Testis (tissue), 5 donors: ENCODE measurements at places on chromosomes 4 and X. TPM values are rescaled to one million over a fixed set of nuclear protein-coding genes. Genes with fewer than 3 reads are reported as not detected.

DNA sequence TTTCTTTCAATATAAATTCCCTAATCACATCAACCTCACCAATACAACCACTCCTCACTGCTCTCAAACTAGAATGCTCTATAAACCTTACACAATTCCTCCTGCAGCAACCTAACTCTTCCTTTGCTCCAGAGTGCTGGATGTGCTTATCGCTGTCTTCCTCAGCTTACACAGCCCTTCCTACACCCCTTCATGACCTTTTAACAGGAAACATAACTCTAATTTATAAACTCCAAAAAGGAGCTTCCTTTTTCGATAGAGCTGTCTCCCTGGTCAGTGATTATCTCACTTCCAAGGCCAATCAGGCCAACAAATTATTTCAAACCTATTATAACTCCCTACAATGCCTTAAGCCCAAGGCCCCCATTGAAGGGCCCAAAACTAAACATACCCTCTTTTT is 78.8 kb downstream of the COQ2 start:
- H3K4me1 ChIP-seq, result no peaks in the 10 kb centered on the region
- H3K27ac ChIP-seq, result no peak overlapping the region
- no peak for DNase-seq
- H3K36me3 ChIP-seq, result no peaks in the 10 kb centered on the region

- no peaks in the 10 kb centered on the region for H3K27me3 ChIP-seq
- no peak for DNase-seq
- H3K27ac ChIP-seq, result no peak overlapping the region
- H3K4me3 ChIP-seq, result no peak overlapping the region
- H3K36me3 ChIP-seq, result no peaks in the 10 kb centered on the region
Measured at GRCh38 chrX:1649621-1650020, 34.8 kb downstream of the ASMT start.

DNA sequence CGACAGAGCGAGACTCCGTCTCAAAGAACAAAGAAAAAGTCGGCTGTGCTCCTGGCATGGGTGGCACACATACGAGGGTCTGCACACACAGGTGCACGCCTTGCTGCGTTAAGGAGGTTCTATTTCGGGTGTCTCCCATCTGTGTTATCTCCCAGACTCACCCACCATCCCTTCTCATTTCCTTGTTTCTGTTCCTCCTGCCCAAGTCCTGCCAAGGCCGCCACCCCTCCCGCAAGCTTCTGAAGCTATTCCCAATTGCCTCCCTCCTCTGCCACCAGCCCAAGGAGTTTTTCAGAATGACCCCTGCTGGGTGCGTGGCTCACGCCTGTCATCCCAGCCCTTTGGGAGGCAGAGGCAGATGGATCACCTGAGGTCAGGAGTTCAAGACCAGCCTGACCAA is 6.0 kb upstream of the IL3RA start:
- H3K4me3 ChIP-seq, result no peak overlapping the region
- H3K27me3 ChIP-seq, result no peaks in the 10 kb centered on the region
- no peaks in the 10 kb centered on the region for H3K4me1 ChIP-seq

GRCh38 chrX:110448459-110448858 is 89.8 kb downstream of the RTL9 start:
- no peaks in the 10 kb centered on the region for H3K36me3 ChIP-seq
- no peak overlapping the region for H3K4me3 ChIP-seq
- H3K27ac ChIP-seq, result no peak overlapping the region
- no peak for DNase-seq
- no peaks in the 10 kb centered on the region for H3K27me3 ChIP-seq

DNA sequence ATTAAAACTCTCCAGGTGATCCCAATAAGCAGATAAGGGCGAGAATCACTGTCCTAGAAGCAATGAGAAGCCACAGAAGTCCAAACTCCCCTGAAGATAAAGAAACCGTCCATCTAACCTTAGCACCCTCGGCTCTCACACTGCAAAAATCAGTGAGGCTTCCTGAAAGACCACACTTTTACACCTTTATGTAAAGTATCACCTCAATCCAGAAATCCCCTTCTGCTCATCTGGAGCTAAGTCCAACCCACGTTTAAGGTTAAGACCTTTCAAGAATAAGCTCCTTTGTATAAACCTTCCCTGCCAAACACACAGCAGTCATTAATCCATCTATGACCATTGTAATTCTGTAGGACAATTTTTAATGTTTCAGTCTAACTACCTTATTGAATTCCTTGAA is 41.7 kb downstream of the LIN54 start:
- no peak overlapping the region for H3K27ac ChIP-seq
- H3K36me3 ChIP-seq, result no peaks in the 10 kb centered on the region
- no peak for DNase-seq
- no peaks in the 10 kb centered on the region for H3K27me3 ChIP-seq
- H3K4me3 ChIP-seq, result no peak overlapping the region

DNA sequence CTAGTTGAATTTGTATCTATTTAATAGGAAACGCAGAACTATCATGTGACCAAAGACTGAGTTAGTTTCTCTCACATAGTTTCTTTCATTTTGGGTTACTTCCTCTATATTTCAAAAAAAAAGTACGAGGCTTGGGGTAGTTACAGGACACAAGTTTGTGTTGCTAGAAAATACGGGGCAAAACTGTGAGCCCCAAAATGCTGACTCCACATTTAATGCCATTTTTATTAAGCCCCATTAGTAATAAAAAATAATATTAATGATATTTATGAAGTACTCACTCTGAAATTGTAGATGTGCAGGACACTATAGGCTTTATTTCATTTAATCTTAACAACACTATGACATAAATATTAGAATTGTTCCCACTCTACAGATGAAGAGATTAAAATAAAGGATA is 268.6 kb downstream of the DTHD1 start:
- no peaks in the 10 kb centered on the region for H3K27me3 ChIP-seq
- H3K4me3 ChIP-seq, result no peak overlapping the region
- DNase-seq, result no peak
- H3K36me3 ChIP-seq, result no peaks in the 10 kb centered on the region
- H3K4me1 ChIP-seq, result no peaks in the 10 kb centered on the region
- no peak overlapping the region for H3K27ac ChIP-seq

Gene HS3ST1
- total RNA-seq, result 8.8 TPM

DNA sequence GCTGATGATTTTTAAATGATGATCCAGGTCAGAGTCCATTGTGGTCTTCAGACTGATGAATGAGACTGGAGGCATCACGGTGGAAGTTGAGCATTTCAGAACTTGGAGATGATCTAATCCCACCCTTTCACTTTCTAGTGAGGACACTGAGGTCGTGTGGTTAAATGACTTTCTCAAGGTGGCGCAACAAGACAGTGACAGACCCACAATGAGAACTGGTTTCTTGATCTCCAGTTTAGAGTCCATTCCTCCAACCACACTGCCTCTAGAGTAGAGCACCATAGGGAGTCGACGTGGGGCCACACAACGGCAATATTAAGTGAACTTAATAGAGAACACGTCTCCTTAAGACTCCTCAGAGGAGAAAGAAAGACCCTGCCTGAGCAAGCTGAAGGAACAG is 381.0 kb downstream of the UNC5C start:
- no peaks in the 10 kb centered on the region for H3K36me3 ChIP-seq
- DNase-seq, result no peak
- no peak overlapping the region for H3K4me3 ChIP-seq
- H3K27me3 ChIP-seq, result no peaks in the 10 kb centered on the region
- H3K4me1 ChIP-seq, result peaks cover 3% of the 10 kb centered on the region
- no peak overlapping the region for H3K27ac ChIP-seq

DNA sequence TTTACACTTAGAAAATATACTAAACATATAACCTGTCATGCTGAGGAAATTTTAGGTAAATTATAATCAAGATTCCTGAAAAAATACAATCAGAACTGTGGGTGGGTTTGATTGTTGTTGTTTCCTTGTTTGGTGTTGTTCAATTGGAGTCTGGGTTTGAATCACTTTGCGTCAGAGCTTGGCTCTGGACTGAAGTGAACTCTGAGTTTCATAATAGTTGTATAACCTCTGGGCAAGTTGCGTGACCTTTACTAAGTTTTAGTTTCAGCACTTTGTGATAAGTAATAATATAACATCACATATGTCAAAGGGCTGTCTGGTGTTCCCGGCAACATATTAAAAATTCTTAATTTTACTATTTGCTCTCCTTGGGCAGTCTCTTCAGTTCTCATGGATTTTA is 758.1 kb downstream of the RAPGEF2 start:
- H3K27ac ChIP-seq, result no peak overlapping the region
- H3K27me3 ChIP-seq, result no peaks in the 10 kb centered on the region
- no peaks in the 10 kb centered on the region for H3K4me1 ChIP-seq
- no peaks in the 10 kb centered on the region for H3K36me3 ChIP-seq
- no peak overlapping the region for H3K4me3 ChIP-seq
- DNase-seq, result no peak

GRCh38 chr4:74362347-74362746 is 2.6 kb upstream of the EREG start:
- H3K27me3 ChIP-seq, result no peaks in the 10 kb centered on the region
- peaks cover 12% of the 10 kb centered on the region for H3K4me1 ChIP-seq
- DNase-seq, result no peak

- H3K27ac ChIP-seq, result no peak overlapping the region
- H3K4me1 ChIP-seq, result no peaks in the 10 kb centered on the region
- H3K27me3 ChIP-seq, result no peaks in the 10 kb centered on the region
- DNase-seq, result no peak
- H3K4me3 ChIP-seq, result no peak overlapping the region
Measured at GRCh38 chr4:8002525-8003309, 63.1 kb upstream of the AFAP1 start.

GRCh38 chr4:112916868-112917267 is 132.6 kb upstream of the ANK2 start:
- no peaks in the 10 kb centered on the region for H3K36me3 ChIP-seq
- no peaks in the 10 kb centered on the region for H3K27me3 ChIP-seq
- H3K4me1 ChIP-seq, result no peaks in the 10 kb centered on the region
- no peak for DNase-seq
- no peak overlapping the region for H3K4me3 ChIP-seq

Gene AREG
- total RNA-seq, result 13.0 TPM

GRCh38 chrX:104435249-104435648 is 130.8 kb upstream of the IL1RAPL2 start:
- no peak overlapping the region for H3K4me3 ChIP-seq
- no peak overlapping the region for H3K27ac ChIP-seq
- no peak for DNase-seq
- no peaks in the 10 kb centered on the region for H3K36me3 ChIP-seq
- no peaks in the 10 kb centered on the region for H3K4me1 ChIP-seq
- no peaks in the 10 kb centered on the region for H3K27me3 ChIP-seq

DNA sequence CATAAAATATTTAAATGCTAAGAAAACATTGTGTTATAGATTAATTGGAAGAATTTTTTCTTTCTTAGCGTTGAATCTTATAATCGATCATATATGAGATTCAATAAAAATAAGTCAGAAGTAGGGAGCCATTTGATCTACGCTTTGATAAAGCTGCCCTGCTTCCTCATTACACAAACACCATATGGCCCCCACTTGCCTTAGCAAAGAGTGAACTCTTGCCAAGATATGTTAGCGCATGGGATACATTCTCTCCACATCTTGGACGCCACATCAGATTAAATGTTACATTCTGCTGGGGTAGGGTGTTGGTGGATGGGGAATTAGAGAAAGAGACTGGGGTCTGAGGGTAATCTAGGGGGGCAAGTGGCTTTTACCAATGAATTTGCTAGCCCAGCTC is 207.7 kb upstream of the MID1 start:
- DNase-seq, result no peak
- no peaks in the 10 kb centered on the region for H3K27me3 ChIP-seq

Gene IL2
- not detected for total RNA-seq

DNA sequence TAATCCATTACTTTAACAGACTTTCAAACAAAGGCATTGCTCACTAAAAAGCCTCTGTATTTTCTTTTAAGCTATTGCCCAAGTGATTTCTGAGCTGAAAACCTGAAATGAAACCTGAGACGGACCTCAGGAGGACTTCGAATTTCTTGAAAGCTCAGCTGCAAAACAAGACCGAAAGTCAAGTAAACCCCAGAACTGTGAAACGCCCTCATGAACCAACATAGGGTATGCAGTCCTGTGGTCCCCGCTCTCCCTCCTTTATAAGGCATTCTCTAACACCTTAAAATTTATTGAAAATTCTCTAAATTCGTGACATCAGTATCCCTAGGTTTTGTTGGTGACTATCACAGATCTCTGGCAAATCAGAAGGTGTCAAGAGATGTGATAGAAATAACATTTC is 91.8 kb downstream of the SHISA3 start:
- no peak for DNase-seq
- no peaks in the 10 kb centered on the region for H3K36me3 ChIP-seq
- H3K4me3 ChIP-seq, result no peak overlapping the region
- no peak overlapping the region for H3K27ac ChIP-seq
- no peaks in the 10 kb centered on the region for H3K4me1 ChIP-seq
- no peaks in the 10 kb centered on the region for H3K27me3 ChIP-seq

DNA sequence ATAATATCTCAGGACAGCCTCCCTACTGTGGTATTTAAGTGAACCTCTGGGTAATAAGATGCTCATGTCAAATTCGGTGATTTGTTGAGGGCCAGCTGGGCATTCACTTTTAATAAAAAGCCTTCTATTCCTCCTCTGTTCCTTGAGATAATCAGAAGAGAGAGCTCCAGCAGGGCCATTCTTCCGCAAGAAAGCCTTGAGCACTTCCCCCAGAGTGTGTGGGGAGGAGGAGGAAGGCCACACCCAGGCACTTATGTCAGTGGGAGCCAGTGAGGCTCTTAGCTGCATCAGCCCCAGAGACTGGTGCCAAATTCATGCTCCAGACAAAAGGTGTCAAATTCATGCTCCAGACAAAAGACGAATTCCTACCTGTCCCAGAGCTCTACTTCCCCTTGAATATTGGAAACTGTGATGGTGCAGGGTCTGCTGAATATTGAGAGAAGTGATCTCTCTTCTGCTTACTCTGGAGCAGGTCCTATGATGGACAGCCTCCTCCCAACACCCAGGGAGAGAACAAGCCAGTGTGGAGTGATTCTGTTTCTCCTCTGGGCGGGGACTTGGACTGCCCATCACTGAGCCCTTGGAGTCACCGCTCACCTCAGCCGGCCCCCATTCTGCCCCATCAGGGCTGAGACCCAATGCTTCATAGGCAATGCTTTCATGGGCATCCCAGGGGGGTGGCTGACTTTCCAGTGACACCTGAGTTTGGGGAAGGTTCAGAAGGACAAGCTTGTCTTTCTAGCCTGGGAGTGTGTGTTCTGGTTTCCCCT is 68.1 kb downstream of the FHDC1 start:
- H3K27me3 ChIP-seq, result no peaks in the 10 kb centered on the region
- no peak overlapping the region for H3K27ac ChIP-seq

Gene TSC22D3
- total RNA-seq, result 98.4 TPM

DNA sequence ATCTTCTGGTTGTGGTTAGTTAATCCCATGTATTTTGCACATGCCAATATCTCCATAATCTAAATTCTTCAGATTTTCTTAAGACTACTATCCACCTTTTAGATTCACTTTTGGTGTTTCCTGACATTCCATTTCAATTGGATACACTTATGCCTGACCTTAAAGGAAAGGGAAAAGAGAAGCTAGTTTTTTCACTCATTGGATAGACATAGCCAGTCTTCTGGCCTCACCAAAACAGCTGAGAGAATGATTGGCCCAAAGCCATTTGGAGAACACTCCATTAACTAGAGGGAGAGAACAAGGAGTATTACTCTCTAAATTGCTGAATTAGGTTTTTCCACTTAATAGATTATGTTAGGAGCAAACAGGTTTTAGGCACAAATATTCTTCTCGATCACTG is 4.0 kb downstream of the PRPS1 start:
- no peaks in the 10 kb centered on the region for H3K36me3 ChIP-seq
- no peak overlapping the region for H3K27ac ChIP-seq
- no peaks in the 10 kb centered on the region for H3K4me1 ChIP-seq
- H3K4me3 ChIP-seq, result no peak overlapping the region
- H3K27me3 ChIP-seq, result no peaks in the 10 kb centered on the region
